Skeletal muscle tissue (tissue), 5 donors: ENCODE measurements at places on chromosomes 7 and 10. TPM values are rescaled to one million over a fixed set of nuclear protein-coding genes. Genes with fewer than 3 reads are reported as not detected.

The RASA4B gene
- 2.6 TPM for total RNA-seq

The PAPOLB gene
- total RNA-seq, result under 0.01 TPM

The EPO gene
- total RNA-seq, result not detected

The TRPV5 gene
- not detected for total RNA-seq

The PEX1 gene
- 48.5 TPM for total RNA-seq

The GATA3 gene
- 0.52 TPM for total RNA-seq

The TUBB8 gene
- not detected for total RNA-seq

The GPR15LG gene
- not detected for total RNA-seq
